ENCODE measurements at places on chromosomes 7 and 10. TPM values are rescaled to one million over a fixed set of nuclear protein-coding genes. Genes with fewer than 3 reads are reported as not detected.

DNA sequence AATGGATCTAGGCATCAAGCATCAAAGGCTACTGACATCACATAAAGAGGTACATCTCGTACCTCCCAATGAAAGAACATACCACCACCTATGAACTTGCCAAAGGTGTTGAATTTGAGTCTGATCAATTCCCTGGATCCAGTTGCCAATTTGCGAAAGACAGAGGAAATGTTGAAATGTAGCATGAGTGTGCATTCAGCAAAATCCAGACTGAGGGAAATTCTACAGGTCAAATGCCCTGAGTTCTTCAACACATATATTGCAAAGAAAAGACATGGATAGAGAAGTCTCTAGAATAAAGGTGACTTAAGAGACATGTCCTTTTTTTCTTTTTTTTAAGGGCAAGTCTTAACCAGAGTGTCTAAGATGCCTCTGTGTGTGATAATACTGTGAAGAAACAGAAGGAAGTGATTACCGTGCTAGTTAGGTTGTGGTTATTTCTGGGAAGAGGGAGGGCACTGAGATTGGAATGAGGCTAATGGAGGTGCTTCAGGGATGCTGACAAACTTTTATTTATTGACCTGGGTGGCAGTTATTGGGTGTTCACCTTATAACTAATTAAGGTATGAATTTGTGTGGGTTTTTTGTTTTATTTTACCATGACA lies 128.7 kb downstream of the SAMD9 start:
- no peak for DNase-seq

GRCh38 chr10:46198516-46198915 lies 88.3 kb upstream of the ANTXRL start:
- no peak for DNase-seq

DNA sequence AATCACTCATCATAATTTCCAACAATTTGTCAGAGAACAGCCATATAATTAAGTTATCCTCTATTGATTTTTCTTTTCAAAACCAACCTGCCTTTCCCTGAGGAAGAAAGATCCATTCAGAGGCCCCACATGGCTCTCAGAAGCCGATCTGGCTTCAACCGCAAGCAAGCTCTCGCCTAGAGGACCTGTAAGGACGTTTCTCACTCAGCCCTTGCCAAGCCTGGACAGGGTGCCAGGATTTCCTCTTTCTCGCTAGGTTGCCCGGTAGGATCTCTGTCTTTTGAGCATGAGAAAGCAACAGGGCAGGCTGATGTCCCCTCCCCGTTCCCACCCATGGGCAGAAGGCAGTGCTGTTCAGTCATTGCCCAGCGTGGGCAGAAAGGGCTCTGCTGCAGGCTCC lies 13.0 kb downstream of the AIFM2 start:
- DNase-seq: no peak

DNA sequence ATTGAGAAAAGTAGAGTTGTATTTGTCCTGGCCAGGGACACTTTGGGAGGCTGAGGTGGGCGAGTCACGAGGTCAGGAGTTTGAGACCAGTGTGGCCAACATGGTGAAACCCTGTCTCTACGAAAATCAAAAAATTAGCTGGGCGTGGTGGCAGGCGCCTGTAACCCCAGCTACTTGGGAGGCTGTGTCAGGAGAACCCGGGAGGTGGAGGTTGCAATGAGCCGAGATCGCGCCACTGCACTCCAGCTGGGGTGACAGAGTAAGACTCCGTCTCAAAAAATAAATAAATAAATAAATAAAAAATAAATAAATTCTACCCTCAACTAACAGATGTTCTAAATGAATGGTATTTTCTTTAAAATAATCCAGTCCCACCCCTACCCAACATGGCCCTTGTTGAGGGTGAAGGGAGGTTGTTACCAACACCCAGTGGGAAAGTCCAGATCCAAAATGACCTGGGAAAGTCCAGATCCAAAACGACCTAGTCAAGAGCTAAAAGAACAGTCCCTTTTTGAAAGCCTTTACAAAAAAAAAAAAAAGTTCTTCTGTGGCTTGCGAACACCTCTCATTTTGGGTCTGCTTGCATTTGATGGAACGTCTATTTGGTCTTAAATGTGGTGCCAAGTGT lies 16.0 kb downstream of the MXI1 start:
- no peak for DNase-seq

Gene ITIH5
- total RNA-seq: 3.1 TPM

- DNase-seq: no peak
Observed at GRCh38 chr10:132539431-132539839, 1.8 kb downstream of the INPP5A start.

DNA sequence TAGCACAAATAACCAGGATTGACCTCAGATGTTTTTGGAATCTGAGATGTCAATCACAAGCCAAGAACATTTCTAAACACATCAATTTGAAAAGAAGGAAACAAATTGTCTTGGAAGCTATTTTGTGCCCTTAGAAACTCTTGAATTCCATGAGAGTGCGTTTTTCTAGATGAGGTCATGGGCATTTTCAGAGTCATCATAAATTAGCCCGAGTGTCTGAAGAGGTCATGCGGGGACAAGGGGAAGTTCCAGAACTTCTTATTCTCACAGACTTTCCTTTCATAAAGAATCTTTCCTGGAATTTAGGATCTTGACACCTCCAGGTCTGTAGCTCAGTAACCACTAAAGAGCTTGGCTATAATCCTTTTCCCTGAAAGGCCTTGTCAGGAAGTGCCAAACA lies 28.2 kb downstream of the IL2RA start:
- DNase-seq: no peak

- no peak for DNase-seq
Observed at GRCh38 chr7:19239951-19240350, 94.7 kb upstream of the FERD3L start.

Gene SHTN1
- total RNA-seq: 3.2 TPM

- no peak for DNase-seq
Observed at GRCh38 chr7:70647801-70648498, 484.0 kb upstream of the GALNT17 start.

DNA sequence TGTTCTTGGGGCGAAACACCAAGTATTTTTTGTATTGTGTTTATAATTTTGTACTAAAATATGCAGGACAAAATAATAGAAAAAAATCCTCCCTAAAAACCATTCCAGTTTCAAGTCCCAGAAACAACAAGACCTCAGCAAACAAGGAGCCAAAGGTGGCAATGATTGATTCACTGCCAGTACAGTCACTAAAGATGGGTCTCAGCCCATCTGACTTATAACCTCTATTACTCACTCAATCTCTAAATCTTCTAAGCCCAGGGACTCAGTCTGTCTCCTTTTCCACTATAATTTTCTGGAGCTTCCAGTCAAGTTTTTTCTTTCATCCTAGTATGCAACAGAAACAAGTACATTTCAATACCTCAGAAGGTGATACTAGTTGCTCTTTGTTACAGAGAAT lies 33.3 kb downstream of the SNX13 start:
- no peak for DNase-seq

DNA sequence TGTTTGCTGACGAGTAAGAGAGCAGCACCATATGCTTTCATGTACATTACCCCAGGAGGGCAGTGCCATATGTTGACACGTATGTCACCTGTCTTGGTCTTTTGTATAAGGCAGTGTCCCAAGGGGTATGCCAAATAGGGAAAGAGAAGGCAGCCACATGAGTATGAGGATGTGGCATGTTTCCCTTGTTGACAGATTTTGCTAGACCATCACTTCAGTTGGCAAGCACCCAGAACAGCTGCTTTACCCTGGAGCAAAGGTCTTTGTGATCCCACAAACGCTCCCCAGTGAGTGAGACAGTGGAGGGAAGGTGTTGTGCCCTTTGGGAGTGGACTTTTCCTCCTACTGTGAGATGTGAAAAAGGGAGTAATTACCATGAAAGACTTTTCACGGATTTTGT lies 350.1 kb downstream of the ETV1 start:
- DNase-seq: no peak

Gene H2BK1
- total RNA-seq: not detected

Gene KEL
- not detected for total RNA-seq

DNA sequence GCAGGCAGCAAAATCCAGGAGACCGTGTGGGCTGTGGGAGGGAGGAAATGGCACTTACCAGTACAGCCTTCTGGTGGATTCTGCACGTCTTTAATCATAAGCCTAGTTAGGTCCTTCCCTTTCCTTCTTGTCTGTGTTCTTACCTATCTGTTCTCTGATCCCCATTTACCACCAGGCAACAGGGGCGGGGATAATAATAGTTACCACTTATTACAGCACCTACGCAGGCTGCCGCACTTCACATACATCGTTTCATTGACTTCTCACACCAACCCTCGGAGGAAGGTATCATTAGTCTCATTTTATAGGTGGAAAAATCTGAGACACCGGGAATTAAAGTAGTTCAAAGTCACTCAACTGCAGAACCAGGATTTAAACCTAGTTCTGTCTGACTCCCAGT lies 4.5 kb upstream of the EPHA1 start:
- peak; percentile 32 for DNase-seq

GRCh38 chr10:43201545-43202131 lies 63.4 kb downstream of the CSGALNACT2 start:
- DNase-seq: peak; percentile 48

Gene AQP1
- 353 TPM for total RNA-seq

DNA sequence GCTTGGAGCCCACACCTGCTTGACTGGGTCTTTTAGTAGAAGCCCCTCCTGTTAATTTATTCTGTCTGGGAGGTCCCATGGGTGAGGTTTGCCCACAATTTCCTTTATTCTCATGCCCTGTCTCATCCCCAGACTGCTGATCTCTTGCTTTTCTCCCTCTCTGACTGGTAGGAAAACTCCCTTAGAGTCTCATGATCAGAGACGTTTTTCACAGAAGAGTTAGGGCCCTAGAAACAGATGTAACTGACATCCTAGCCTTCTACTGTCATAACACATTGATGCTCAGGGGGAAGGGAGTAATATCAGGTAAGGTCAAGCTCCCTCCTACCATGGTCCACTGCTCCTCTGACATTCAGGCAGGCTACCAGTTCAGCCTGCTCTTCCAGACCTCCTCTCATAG lies 43.7 kb upstream of the WASL start:
- no peak for DNase-seq

DNA sequence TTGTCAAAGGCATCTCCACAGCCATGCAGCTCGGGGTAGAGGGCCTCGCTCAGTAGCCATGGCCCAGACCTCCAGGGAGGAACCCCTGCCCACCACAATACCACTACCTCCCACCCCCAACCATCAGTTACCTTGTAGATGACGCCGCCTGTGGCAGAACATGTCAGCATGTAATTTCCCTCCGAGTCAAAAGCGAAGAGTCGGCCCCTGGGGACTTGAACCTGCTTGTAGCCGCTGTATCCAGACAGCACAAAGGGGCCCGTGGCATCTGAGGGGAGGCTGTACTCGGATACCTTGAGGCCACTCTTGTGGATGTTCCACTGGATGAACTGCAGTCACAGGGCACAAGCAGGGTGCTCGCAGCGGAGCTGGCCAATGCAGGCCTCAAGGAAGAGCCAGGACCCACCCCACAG lies 16.3 kb upstream of the CYREN start:
- no peak for DNase-seq

Gene ADAP1
- total RNA-seq: 7.7 TPM

Gene WDFY4
- total RNA-seq: 2.0 TPM

Gene SRRM3
- 17.5 TPM for total RNA-seq

Gene TMEM139
- total RNA-seq: 7.8 TPM

- DNase-seq: no peak
Observed at GRCh38 chr7:9507290-9507689, 1073.9 kb downstream of the NXPH1 start.

GRCh38 chr7:97025130-97025499 lies 484 bp upstream of the DLX5 start:
- DNase-seq: no peak

Gene PGAM2
- 2,809 TPM for total RNA-seq

DNA sequence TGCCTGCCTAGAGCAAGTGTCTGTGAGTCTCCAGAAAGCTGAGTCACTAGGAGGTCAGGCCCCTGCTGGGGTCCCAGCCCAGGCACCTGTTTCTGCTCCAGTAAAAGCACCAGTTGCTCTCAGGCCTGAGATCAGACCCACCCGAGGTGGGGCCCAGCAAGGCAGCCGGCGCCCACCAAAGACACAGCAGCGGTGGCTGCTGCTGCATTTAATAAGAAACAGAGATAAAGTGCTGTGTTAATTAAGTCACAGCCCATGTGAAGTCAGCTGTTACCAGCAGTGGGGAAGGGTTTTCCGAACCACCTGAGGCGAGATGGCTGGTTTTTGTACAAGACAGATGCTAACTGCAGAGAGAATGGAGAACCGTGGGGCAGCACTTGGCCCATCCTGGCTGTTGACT lies 12.1 kb upstream of the LRRC18 start:
- DNase-seq: no peak

Gene CTAGE8
- not detected for total RNA-seq

DNA sequence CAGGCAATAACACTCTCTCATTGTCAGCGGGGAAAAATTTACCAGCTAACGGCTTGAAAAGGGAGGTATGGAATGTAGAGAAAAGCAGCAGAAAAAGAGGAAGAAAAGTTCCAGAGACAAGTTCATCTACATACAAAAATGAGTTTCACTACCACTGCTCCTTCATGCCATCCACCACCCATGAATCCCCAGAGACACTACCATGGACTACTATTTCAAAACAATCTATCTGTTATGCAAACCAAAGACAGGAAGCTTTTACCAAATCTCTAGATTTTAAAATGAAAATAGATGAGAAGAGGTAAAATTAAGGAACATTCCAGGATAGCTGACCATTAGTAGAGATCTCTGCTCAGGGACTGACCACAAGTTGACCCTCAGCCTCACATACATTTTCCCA lies 189.0 kb upstream of the GRM3 start:
- DNase-seq: no peak

Gene FRAT1
- total RNA-seq: 3.1 TPM

- no peak for DNase-seq
Observed at GRCh38 chr7:132317701-132318351, 258.4 kb downstream of the PLXNA4 start.

GRCh38 chr7:141220263-141220880 lies 146.5 kb downstream of the TMEM178B start:
- no peak for DNase-seq

- DNase-seq: no peak
Observed at GRCh38 chr7:117600911-117601310, 121.1 kb downstream of the CFTR start.

Gene PVRIG
- total RNA-seq: 0.43 TPM

Gene GTF2IRD1
- total RNA-seq: 15.6 TPM

- DNase-seq: no peak
Observed at GRCh38 chr7:151178236-151178635, 8.8 kb downstream of the ASB10 start.

DNA sequence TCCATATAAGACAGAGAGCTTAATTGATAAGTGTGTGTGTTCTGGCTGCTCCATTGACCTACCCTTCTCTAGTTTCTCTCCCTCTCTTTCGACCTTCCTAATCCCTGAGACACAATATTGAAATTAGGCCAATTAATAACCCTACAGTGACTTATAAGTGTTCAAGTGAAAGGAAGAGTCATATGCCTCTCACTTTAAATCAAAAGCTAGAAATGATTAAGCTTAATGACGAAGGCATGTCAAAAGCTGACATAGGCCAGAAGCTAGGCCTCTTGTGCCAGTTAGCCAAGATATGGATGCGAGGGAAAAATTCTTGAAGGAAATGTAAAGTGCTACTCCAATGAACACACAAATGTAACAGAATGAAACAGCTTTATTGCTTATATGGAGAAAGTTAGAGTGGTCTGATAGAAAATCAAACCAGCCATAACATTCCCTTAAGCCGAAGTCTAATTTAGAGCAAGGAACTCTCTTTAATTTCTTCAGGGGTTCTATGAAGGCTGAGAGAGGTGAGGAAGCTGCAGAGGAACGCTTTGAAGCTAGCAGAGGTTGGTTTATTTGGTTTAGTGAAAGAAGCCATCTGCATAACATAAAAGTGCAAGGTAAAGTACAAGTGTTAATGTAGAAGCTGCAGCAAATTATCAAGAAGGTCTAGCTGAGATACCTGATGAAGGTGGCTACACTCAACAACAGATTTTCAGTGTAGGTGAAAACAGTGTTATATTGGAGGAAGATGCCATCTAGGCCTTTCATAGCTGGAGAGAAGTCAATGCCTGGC lies 53.8 kb downstream of the ST7 start:
- DNase-seq: no peak

Measured in right atrium auricular region (tissue), 2 donors.